ENCODE measurements at places on chromosomes 4 and X. TPM values are rescaled to one million over a fixed set of nuclear protein-coding genes. Genes with fewer than 3 reads are reported as not detected.
A peak's percentile ranks its signal among the peaks of the same experiment; 100 is the strongest.

DNA sequence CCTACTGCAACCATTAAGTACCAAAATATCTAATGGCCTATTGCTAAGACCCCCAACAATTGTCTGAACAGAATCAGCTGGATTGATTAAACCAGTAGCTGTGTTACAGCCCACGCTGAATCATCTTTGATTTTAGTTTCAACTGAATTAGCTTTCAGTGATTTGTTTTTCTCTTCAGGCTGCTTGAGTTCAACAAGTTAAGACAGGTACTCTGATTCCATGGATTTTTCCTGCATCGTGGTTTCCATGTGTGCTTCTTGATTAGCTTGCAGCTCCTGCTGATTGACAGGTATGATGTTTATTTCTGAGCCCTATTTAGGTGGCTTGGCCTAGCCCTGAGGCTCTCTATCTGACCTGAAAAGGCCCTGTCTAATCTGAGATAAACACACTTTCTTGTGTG is 91.3 kb downstream of the GUCY2F start:
- DNase-seq, result no peak

DNA sequence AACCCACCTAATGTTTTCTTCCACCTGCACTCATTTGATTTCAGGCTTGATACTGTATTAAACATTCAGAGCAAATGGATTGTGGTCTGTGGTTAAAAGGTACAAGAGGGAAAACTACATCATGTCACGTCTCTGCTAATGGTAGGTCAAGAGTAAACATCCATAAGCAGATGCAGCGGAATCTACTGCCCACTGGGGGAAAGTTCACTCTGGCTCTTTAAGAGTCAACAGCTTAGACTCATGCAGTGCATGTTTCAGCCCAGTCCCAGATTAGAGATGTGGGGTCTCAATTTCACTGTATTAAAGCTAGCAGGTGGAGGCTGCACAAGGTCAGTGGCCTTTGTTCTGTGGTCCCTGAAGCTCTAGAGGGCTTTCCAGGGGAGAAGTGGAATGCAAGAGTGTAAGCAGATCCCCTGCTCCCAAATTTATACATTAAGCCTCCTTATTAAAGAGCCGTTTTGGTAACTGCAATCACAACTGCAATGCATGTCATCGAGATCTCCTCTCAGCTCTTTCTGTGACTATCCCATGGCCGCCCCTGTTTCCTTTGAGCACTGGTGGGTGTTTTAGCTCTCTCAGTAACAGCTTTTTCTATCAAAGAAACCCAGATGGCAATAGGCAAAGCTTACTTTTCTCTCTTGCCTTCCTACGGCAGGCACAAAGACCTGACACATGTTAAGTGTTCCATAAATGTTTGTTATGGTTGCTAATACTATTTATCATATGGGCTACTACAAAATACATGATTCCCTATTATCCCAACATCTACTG is 53.4 kb downstream of the LDB2 start:
- no peak for DNase-seq

- DNase-seq, result peak; percentile 48
Measured at GRCh38 chrX:153922932-153923857, 2.9 kb downstream of the ARHGAP4 start.

GRCh38 chrX:66233209-66233608 is 69.2 kb downstream of the HEPH start:
- DNase-seq, result no peak

GRCh38 chr4:110799211-110799610 is 176.3 kb upstream of the PITX2 start:
- DNase-seq, result no peak

PPP1R2C gene
- not detected for total RNA-seq

DGKK gene
- not detected for total RNA-seq

DNA sequence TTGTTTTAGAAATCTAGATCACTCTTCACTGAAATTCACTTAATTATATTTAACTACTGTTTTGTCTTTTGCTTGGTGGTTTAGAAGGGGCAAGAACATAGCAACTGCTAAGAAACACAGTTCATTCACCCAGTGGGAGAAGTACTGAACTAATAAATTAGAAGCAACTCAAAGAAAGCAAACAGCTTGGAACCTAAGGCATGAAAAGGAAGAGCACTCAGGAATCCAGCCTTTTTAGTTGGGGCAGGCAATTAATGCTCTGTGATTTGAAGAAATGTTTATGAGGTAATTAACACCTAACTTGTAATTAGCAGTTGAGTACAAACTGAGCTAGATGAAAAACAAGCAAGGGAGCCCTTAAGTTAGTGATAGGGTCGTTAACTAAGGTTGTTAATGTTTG is 22.8 kb downstream of the SEPTIN11 start:
- no peak for DNase-seq

AREG gene
- total RNA-seq, result 6.8 TPM

DNA sequence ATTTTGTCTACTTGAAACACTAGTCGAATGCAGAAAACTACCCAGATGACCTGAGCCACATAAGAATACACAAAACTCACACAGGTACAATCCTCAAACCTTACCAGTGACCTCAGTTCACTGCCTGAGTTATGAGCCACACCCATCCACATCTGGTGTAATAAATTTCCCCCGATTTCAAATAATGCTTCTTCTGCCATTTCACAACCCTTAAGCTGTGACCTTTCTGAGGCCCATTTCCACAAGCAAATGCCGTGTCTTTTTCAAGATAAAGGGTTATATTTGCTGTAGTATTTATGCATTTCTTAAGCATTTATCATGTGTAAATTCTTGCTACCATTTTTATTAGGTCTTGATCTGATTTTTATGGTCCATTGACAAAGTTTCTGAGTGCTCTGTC is 1.8 kb upstream of the ARHGEF38 start:
- no peak for DNase-seq

- no peak for DNase-seq
Measured at GRCh38 chr4:141705747-141706377, 69.5 kb downstream of the IL15 start.

DNA sequence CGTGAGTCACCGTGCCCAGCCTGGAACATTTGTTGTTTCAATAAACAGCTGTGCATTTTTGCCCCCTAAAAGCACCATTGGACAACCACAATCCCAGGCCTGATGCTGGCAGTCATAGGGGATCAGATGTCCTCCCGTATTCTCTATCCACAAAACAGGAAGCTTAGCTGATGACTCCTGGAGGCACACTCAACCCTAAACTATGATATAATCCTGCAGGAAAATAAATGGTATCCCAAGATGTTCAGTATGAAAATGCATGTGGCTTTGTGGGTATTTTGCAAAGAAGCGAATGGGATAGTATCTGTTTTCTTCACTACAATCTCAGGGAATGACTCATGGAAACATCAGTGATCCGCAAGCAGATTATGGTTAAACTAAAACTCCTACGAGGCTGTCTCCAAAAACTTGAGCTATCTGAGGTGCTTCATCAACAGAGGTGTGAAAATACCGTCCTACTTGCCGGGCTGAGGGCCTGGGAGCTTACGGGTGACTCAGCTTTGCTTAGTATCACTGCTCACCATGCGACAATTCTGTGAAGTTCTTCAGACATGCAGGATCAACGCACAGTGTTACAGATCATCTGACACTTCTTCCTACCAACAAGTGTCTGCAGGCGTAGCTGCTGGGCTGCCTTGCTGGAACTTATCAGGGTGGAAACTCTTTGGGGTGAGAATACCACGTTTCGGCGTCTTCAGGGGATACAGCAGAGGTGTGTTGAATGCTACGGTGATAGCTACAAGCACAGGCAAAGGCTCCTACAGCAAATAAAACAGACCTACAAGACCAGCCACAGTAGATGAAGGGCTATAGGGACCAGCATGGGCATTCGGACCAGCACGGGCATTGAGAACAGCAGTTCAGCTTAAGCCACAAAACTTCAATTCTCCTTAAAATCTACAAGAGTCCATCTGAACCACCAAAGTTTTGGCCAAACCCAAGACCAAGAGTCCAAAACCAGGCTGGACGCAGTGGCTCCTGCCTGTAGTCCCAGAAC is 148.5 kb downstream of the DHRSX start:
- no peak for DNase-seq

GRCh38 chr4:181677201-181677600 is 566.0 kb upstream of the TENM3 start:
- DNase-seq, result no peak

- no peak for DNase-seq
Measured at GRCh38 chr4:56914336-56914735, 6.6 kb downstream of the REST start.

PYURF gene
- 85.4 TPM for total RNA-seq

PDZD4 gene
- 1.4 TPM for total RNA-seq

DNA sequence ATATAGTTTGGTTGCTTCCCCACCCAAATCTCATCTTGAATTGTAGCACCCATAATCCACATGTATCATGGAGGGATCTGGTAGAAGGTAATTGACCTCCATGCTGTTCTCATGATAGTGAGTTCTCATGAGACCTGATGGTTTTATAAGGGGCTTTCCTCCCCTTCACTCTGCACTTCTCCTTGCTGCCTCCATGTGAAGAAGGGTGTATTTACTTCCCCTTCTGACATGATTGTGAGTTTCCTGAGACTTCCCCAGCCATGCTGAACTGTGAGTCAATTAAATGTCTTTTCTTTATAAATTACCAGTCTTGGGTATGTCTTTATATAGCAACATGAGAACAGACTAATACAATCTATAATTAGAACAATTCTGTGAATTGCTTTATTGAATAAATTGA is 11.9 kb upstream of the DCAF4L1 start:
- DNase-seq, result no peak

GRCh38 chr4:132218406-132218805 is 930.7 kb upstream of the PCDH10 start:
- DNase-seq, result no peak

DNA sequence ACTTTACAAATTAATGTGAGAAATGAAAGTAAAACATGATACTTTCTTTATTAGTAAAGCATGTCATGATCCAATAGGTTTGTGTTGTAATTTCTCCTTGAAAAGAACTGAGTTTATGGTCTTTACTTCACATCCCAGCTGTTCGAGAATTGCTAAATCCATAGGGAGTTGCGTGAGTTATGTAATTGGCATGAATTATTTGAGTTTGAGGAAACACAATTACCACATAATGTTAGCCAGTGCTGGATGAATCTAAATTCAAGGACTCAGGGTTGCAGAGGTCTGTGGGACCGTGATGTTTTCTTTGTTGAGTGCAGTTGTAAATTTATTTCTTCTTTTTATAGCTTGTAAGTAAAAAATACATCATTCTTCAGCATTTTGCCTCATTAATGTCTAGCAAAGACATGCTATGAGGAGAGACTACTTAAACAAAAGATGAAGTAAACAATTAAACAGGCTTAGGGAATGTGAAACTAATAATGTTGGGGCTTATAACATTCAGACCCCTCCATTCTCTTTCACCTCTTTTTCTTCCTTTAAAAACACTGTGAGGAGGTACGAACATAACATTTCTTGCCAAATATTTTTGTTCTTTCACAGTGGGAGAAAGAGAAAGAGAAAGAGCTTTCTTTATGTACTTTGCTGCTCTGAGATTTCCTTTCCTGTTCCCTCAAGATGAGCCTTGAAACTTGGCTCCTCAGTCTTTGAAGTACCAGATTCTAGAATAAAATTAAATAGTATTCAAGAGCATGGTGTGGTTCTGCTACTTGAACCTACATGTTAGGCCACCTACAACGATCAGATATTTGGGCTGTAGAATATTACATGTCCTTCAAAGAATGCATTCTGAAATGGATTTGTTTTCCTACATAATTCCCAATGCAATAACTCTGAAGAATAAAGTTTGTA is 159.6 kb upstream of the ANK2 start:
- DNase-seq, result no peak

- no peak for DNase-seq
Measured at GRCh38 chrX:41152221-41152620, 67.0 kb downstream of the USP9X start.

GRCh38 chr4:3873408-3874027 is 107.3 kb downstream of the ADRA2C start:
- no peak for DNase-seq

TMEM144 gene
- total RNA-seq, result 229 TPM

FAM9A gene
- not detected for total RNA-seq

GRCh38 chrX:35101901-35102300 is 159.3 kb downstream of the FAM47B start:
- DNase-seq, result no peak

PCDH7 gene
- total RNA-seq, result 5.7 TPM

GRCh38 chrX:12174358-12174757 is 36.1 kb downstream of the FRMPD4 start:
- DNase-seq, result no peak

DNA sequence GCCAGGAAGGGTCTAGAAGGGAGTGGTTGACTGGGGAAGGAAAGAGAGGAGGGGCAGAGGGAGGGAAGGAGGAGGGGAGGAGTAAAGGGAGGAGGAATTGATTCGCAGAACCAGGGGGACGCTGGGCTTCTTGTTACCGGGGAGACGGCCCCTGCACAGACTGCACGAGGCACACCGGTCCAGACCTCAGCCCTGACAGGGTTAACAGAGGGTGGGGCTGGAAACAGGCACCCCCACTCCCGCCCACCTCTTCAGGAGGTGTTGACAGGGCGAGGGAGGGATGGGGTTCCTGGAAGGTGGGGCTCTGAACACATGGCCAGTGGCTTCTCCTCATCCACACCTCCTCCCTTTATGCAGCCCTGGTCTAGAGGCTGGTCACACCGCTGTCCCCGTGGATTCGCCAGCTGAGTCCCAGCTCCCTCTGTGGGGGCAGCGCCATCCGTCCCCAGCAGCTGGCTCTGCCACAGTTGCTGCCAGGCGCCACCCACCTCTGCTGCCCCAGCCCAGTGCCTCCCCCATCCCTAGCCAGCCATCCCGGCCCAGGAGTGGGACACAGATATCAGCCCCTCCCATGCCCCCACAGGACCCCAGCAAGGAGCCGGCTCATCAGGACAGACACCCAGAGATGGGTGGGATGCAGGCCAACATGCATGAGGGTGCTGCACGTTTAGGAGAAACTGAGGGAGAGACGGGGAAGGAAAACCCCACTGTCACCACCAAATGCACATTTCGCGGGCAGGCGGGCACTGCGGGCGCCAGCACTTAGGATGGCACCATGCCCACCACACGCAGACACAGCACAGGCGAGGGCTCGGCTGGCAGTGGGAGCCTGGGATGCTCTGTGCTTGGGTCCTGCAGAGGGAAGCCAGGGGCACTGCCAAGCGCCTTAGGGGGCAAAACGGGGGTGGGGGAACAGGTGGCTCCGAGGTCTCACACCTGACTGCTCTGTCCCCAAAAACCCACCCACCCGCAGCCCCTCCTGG is 87.6 kb downstream of the ABLIM2 start:
- DNase-seq, result no peak

GRCh38 chrX:108019382-108019875 is 25.4 kb upstream of the VSIG1 start:
- no peak for DNase-seq

GRCh38 chrX:28960063-28960462 is 372.8 kb downstream of the IL1RAPL1 start:
- no peak for DNase-seq

GRCh38 chr4:10743357-10743756 is 58.8 kb upstream of the CLNK start:
- no peak for DNase-seq

AWAT2 gene
- not detected for total RNA-seq

GRCh38 chrX:132590350-132591026 is 101.7 kb upstream of the MBNL3 start:
- no peak for DNase-seq

PLRG1 gene
- total RNA-seq, result 116 TPM

- no peak for DNase-seq
Measured at GRCh38 chr4:7705062-7705461, 234.6 kb downstream of the AFAP1 start.

MAOB gene
- not detected for total RNA-seq

HSFX3 gene
- not detected for total RNA-seq

GRCh38 chrX:1676866-1677265 is 62.0 kb downstream of the ASMT start:
- DNase-seq, result no peak

GRCh38 chrX:150873616-150874015 is 24.9 kb downstream of the CD99L2 start:
- no peak for DNase-seq

- no peak for DNase-seq
Measured at GRCh38 chrX:25717122-25717521, 421.0 kb upstream of the MAGEB18 start.
